Activated CD4-positive, alpha-beta T cell treated with anti-CD3 and anti-CD28 coated beads, Interleukin-2, amount 10 ng/mL, durations not matched to agents 7 days and 5 days (primary cell): ENCODE measurements at places on chromosomes 6 and 20. TPM values are rescaled to one million over a fixed set of nuclear protein-coding genes. Genes with fewer than 3 reads are reported as not detected.

TPX2 gene
- 164 TPM for total RNA-seq

DNA sequence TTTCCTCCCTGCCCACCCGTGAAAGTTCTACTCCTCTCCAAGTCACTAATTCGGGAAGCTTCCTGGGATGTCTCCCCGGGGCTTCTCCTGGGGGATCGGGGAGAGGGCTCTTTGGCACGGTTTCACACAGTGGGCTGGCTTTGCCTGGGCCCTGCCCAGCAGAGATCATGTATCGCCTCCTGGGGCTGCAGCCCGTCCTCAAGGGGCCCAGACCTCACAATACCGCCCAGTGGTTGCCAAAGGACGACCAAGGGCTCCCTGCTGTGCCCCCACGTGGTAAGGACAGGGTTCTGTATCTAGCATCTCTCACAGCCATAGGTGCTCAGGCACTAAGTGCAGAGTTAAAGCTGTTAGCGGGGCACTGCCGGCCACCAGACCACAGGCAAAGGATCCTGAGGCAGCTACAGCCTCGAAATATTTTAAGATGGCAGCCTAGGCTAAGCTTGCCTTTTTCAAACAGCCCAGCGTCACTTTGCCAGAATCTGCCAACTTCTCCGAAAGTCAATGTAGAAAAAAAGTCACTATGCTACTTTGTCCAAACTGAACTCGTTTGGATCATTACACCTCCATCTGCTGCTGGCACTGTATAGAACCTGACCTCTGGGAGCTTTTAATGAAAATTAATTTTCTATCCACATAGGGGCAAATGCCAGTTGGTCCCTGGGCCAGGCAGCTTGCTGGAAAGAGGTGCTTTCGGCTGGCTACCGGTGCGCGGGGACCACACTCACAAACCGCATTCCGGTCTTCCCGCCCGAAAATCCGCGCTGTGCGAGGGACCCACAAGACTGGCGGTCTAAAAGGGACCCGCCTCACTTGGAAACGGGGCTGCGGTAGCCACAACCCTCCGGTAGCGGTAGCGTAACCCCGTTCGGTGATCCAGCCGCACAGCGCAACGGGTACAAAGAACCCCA is 1.3 kb upstream of the NNAT start:
- no peak for DNase-seq
- H3K4me3 ChIP-seq = no peak overlapping the region
- H3K36me3 ChIP-seq = peaks cover 13% of the 10 kb centered on the region
- no peak overlapping the region for H3K27ac ChIP-seq
- peaks cover 5% of the 10 kb centered on the region for H3K27me3 ChIP-seq

GRCh38 chr20:61186771-61187472 is 65.1 kb upstream of the CDH4 start:
- H3K4me3 ChIP-seq = no peak overlapping the region
- H3K4me1 ChIP-seq = no peaks in the 10 kb centered on the region
- no peak for DNase-seq
- H3K27ac ChIP-seq = no peak overlapping the region
- peaks cover 2% of the 10 kb centered on the region for H3K27me3 ChIP-seq
- H3K36me3 ChIP-seq = no peaks in the 10 kb centered on the region

TFAP2C gene
- not detected for total RNA-seq

DNA sequence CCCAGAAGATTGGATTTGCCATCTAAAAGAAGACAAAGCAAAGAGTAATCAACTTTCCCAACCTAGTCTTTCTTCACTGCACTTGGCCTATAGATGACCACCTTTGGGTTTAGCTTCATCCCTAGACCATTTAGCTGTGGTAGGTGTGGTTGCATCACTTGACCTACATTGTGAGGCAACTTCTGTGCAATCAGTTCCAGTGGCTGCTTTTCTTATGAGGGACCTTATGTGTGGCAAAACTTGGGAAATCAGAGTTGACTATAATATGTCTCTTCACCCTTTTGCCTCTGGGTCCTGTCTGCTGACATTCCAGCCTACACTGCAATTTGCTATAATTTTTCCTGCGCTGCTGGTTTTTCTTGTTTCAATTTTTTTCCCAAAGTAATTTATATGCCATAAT is 55.2 kb downstream of the PRDM13 start:
- H3K36me3 ChIP-seq = no peaks in the 10 kb centered on the region
- peaks cover 8% of the 10 kb centered on the region for H3K27me3 ChIP-seq
- DNase-seq = no peak

GRCh38 chr6:163370464-163371117 is 43.9 kb upstream of the QKI start:
- H3K27me3 ChIP-seq = peaks cover 5% of the 10 kb centered on the region
- no peak for DNase-seq
- H3K4me3 ChIP-seq = no peak overlapping the region
- H3K4me1 ChIP-seq = peaks cover 4% of the 10 kb centered on the region

CLVS2 gene
- not detected for total RNA-seq

EYA2 gene
- not detected for total RNA-seq

DNA sequence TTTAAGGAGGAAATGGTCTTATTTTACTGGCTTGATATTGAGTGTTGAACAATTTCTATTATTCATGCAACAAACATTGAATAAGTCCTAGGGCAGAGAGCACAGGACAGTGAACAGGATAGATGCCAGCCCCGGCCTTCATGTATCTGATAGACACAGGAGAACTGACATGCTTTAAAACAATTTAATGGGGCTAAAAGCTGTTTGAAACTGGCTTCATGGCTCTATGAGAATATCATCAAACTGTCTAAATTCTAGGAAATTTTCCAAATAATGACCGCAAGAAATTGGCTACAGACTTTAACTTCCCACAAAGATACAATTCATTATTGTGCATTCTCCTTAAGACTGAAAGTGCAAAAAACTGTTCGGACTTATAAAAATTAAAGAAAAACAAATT is 69.0 kb downstream of the ID4 start:
- H3K27ac ChIP-seq = no peak overlapping the region
- H3K4me1 ChIP-seq = no peaks in the 10 kb centered on the region
- no peak for DNase-seq
- no peak overlapping the region for H3K4me3 ChIP-seq
- H3K36me3 ChIP-seq = no peaks in the 10 kb centered on the region

DNA sequence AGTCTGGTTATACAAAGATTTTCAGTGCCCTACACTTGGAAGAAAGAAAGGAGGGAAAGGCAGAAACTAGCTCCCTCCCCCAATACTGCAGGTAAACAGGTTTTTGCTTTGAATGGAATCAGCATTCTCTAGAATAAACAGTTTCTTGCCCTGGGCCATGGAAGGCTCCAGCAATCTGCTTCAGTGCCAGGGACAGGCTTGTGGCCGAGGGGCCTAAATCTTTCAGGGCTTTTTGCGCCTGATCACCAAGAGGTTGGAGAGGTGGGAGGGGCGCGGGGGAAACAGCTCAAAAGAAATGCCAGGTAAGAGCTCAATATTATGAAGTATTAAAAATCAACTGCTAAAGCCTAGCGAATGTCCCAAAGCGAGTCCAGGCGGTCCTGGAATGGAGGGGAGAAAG is 23.8 kb downstream of the TFAP2B start:
- no peaks in the 10 kb centered on the region for H3K36me3 ChIP-seq
- no peak overlapping the region for H3K27ac ChIP-seq
- no peak for DNase-seq
- peaks cover 93% of the 10 kb centered on the region for H3K27me3 ChIP-seq
- H3K4me3 ChIP-seq = no peak overlapping the region

GRCh38 chr6:116492331-116493067 is 18.9 kb upstream of the CALHM5 start:
- peaks cover 43% of the 10 kb centered on the region for H3K27me3 ChIP-seq
- H3K4me3 ChIP-seq = no peak overlapping the region
- H3K27ac ChIP-seq = no peak overlapping the region

DNA sequence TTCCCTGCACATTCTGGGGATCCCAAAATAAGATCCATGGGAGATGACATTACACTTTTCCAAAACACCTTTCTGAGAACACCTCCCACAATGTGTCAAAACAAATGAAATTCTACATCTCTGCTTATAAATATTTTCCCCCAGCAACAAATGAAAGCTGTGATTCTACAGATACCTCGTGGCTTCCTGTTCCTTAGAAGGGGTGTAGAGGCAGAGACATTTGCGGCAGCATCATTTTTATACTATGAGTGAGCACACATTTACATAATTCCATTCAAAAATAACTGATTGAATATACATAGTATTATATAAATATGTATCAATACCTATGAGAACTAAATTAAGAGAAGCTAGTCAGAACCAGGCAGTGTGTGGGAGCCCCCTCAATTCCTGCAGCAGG is 213.9 kb upstream of the JARID2 start:
- DNase-seq = no peak
- H3K4me3 ChIP-seq = no peak overlapping the region
- no peaks in the 10 kb centered on the region for H3K36me3 ChIP-seq
- no peaks in the 10 kb centered on the region for H3K27me3 ChIP-seq
- H3K27ac ChIP-seq = no peak overlapping the region
- peaks cover 6% of the 10 kb centered on the region for H3K4me1 ChIP-seq

- no peaks in the 10 kb centered on the region for H3K36me3 ChIP-seq
- DNase-seq = no peak
- H3K27ac ChIP-seq = no peak overlapping the region
- H3K27me3 ChIP-seq = no peaks in the 10 kb centered on the region
- H3K4me3 ChIP-seq = no peak overlapping the region
Measured at GRCh38 chr6:56055081-56055704, 179.8 kb upstream of the BMP5 start.

AHI1 gene
- total RNA-seq = 14.0 TPM
